ENCODE measurements at places on chromosomes 5 and 9.

DNA sequence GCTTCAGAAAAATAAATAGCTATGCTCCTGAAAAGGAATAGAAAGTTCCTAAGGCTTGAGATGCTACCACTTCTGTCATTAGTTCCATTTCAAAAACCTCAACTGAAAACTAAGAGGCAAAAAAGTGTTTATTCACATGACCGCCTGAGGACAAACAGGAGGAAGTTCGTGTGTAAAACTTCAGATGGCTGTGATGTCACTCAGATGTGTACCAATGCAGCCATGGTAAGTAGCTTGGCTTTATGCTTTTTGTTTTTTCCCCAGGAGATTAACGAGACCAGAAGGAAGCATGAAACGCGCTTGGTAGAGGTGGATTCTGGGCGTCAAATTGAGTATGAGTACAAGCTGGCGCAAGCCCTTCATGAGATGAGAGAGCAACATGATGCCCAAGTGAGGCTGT is 33.0 kb downstream of the LMNB1 start:
- DNase-seq = no peak

- DNase-seq = no peak
Observed at GRCh38 chr9:35835766-35836165, 6.7 kb downstream of the TMEM8B start.

DNA sequence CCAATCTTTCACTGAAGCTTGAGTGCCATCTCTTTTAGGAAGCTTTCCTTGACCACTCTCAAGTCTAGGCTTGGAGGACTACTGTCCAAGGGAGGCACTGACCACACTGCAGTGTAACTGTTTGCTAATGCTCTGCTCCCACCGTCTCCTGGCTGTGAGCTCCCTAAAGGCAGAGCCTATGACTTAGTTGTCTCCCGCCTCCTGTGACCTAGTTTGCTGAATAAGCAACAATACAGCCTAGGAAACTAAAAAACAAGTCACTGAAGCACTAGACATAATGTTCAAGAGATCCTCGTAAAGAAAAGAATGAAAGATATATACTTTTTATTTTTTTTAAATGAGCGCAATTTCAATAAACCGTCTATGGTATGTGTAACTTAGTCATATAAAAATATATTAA is 31.4 kb downstream of the LIX1 start:
- no peak for DNase-seq

DNA sequence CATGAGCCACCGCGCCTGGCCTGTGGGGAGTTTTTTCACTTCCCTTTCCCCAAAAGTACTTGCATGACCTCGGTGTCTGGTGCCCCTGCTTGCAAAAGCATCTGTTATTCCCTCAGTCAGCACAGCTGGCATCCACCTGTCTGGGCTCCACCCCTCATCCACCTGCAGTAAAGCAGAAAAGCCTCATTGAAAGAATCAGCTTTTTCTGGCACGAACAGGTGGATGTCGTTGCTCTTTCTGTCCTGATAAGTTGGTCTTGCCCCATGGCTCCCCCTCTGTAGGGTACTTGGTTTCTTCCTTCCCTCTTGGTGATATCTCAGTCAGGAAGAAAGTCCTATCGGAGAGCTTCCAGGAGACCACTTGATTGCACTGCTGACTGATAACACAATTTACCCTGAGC is 37.4 kb downstream of the WWC1 start:
- no peak for DNase-seq

DNA sequence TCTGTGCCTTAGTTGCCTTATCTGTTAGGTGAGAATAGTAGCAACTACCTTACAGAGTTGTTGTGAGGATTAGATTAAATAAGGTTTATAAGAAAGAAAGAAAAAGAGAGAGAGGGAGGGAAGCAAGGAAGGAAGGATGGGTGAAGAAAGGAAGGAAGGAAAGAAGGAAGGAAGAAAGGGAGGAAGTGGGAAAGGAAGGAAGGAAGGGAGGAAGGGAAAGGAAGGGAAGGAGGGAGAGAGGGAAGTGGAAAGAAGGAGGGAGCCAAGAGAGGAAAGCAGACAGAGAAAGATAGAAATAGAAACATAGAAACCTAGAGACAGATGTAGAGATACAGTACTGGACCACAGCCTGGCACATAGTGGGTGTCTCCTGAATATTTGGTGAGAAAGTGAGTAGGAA is 207.1 kb upstream of the TRIM32 start:
- DNase-seq = no peak

All from stimulated activated CD8-positive, alpha-beta memory T cell treated with anti-CD3 and anti-CD28 coated beads, Interleukin-12 subunit alpha, Interleukin-12 subunit beta, amount 100 ng/mL, for 1 hour (primary cell).